Hematopoietic multipotent progenitor cell treated with erythropoietin and hydrocortisone succinate and interleukin-3 and kit ligand, for 4 days (in vitro differentiated cells): ENCODE measurements at places on chromosomes 5 and 9.
A peak's percentile ranks its signal among the peaks of the same experiment; 100 is the strongest.

DNA sequence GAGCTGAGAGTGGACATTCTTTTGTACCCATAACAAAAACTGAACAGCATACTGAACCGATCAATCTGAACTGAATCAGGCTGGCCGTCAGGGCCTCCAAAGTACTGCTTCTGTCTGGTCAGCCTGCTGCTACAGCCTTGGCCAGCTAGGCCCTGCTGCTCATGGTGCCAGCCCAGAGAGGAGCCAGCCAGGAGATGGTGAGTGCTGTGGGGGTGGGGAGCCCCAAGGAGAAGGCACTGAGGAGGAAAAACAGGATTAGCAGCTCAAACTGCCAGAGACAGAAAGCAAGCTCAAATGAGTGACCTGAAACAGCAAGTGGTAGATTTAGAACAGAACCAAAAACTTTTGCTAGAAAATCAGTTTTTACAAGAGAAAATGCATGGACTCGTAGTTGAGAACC is 23.9 kb downstream of the SRP19 start:
- DNase-seq, result no peak

DNA sequence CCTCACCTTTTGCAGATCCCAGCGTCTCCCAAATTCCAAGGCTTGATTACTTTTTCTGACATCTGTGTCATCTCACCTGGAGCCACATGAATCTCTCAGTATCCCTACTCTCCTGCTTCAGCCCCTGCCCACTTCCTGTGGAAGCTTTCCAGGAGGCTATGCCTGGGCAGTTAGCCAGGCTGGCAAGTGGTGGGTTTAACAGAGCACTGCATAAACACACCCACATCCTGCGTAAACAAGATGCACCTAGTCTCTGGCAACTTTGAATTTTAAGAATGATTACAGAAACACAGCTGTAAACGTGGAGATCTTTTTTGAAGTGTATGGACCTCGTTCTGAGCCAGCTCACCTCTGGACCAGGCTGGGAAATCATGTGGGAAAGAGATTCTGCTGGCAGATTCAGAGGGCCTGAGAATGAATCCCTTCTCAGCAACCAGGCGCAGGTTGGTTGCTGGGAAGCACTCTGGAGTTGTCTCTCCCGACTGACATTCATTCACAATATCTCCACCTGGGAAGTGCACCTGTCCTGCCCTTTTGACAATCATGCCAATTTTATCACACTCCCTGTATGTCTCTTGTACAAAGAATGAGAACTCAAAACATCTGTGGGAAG is 55.7 kb upstream of the FANCC start:
- DNase-seq, result no peak

DNA sequence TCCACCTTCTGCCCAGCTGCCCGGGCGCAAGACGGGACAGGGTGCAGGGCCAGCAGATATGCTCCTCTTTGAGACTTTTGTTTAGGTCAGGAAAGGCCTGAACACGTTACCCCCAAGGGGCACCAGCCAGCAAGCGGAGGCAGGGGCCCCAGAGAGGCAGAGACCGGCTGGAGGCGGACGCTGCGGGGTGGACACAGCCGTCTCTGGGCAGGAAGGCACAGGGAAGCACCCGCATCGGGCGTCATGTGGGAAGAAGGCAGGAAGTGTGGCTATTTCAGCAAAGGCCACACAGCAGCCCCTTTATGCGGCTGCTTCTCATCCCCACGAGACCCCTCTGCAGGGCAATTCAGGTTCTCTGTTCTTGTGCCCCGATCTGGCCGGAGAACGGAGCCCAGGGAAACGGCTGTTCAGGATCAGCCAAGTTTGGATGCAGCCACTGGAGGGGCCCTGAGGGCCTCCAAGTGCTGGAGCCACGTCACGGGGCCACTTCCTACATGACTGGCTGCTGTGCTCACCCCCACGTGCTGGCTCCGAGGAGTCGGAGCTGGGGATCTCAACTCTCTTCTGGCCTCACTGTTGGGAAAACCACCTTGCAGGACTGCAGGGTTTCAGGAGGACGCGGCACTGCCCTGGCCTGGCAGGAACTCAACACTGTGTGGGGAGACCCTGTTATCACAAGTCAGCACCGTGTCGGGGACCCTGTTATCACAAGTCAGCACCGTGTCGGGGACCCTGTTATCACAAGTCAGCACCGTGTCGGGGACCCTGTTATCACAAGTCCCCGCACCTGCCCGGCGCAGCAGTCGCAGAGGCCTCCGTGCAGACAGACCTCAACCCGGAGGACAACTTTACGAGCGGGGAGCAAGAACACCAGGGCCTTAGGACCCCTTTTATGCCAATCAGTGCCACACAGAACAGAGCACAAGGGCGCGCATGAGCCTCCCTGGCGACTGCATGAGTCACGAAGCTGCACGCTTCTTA is 44.4 kb downstream of the SLC12A7 start:
- peak; percentile 86 for DNase-seq

DNA sequence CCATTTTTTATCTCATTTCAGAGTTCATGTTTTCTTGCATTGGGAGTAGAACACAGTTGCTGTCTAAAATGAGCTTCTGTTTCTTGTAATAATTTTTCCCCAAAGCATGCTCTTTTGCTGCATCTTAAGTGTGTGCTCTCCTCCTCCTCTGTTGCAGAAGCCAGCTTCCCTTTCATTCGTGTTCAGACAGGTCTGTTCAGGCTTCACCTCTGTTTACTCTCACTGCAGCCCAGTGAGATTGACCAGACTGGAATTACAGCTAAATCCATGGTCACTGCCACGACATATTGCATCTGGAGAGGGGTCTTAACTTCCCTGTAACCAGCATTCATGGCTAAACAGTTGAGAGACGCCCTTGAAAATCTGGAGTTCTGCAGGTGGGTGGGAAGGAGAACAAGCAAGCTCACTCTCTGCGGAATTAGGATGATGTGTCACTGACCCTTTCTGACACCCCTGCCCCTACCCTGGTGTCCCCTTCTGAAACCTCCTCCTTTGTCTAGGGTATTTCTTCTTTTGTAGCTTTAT is 223.2 kb downstream of the FSTL4 start:
- no peak for DNase-seq

- no peak for DNase-seq
Measured at GRCh38 chr9:20495098-20495497, 127.2 kb downstream of the MLLT3 start.

GRCh38 chr5:172714491-172715420 is 56.2 kb downstream of the DUSP1 start:
- DNase-seq, result peak; percentile 87

DNA sequence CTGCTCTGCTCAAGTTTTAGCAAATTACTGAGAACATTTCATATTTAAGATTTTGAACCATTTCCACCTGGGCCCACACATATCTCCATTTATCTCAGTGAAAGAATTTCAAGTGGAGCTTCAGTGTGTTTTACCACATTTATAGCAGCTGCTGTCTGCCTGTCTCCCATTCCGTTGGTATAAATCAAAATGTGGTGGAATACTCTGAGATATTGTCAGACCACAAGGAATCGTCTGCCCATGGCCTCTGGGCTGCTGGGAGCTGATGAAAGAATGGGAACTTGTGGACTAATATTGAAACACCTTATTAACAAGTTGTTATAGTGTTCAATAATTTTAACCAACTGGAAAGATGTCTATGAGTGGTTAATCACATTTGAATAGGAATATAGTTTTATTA is 33.3 kb downstream of the MAST4 start:
- no peak for DNase-seq

GRCh38 chr5:54518818-54519508 is 1.4 kb downstream of the SNX18 start:
- DNase-seq, result no peak
